Activated naive CD4-positive, alpha-beta T cell treated with anti-CD3 and anti-CD28 coated beads, Interleukin-2, amount 50 U/mL, for 16 hours (primary cell): ENCODE measurements at places on chromosomes 5 and 9.

GRCh38 chr9:19947996-19948395 lies 159.2 kb upstream of the SLC24A2 start:
- no peak for DNase-seq

DNA sequence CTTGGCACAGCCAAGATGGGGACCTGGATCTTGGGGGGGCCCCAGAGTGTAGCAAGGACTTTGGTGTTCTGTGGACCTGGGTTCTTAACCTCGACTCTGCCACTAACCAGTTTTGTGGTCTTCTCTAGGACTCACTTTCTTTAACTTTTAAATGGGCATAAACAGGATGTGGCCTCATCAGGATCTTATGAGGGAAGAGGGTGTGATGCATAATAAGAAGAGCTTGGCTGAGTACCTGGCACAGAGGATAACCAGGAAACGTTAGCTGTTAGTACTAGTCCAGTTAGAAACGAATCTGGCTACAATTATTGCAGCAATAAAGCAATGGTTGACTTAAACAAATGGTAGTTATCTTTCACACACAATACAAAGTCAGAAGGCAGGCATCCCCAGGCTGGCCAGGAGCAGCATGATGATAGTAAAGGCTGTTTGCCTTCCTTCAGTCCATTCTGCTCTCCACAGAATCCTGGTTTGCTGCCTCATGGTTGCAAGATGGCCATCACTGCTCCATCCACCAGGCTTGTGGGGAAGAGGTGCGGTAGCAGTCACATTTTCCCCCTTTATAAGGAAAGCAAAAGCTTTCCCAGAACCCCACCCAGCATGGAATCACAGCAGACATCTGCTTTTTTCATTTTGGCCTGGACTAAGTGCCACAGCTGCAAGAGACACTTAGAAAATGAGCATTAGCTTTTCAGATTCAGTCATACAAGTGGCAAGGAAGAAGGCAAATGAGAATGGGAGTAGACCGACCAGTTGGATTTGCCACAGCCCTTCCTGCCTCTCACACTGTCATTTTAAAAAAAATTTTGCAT lies 225.0 kb downstream of the AOPEP start:
- DNase-seq = no peak

GRCh38 chr9:5851445-5851844 lies 18.5 kb upstream of the ERMP1 start:
- DNase-seq = peak; percentile 37

DNA sequence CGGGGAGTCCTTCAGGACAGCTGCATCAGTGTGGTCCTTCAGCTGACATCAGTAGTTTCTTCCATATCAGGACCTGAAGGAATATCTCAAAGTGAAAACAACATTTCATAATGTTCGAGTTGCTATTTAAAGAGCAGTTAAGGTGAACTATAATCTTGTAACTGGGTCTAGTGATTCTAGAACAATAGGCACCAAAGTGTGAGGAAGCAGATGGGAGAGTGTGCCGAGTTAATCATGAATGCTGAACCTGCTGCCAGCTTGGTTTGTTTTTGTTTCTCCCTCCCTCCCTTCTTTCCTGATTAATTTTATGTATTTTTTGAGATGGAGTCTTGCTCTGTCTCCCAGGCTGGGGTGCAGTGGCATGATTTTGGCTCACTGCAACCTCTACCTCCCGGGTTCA lies 3.6 kb upstream of the PTGR1 start:
- DNase-seq = no peak

DNA sequence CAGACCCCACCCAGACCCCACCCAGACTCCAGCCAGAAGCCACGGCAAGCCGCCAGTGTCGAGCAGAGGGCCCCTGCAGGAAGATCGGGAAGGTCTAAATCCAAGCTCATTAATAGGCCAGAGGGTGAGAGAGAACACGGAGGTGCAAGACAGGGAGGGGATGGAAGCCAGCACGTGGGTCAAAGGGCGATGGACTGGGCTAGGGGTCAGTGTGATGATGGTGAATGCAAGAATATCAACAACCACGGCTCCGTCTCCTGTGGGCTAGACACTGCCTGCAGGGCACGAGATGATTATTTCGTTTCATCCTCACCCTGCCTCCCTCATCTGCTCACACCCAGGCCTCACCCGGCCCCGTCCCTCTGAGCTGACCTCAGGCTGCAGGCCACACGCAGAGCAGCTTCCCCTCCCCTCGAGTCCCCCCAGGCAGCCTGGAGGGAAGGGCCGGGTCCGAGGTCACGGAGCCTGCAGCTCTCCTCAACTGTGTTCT lies 122.0 kb downstream of the COL23A1 start:
- DNase-seq = no peak

DNA sequence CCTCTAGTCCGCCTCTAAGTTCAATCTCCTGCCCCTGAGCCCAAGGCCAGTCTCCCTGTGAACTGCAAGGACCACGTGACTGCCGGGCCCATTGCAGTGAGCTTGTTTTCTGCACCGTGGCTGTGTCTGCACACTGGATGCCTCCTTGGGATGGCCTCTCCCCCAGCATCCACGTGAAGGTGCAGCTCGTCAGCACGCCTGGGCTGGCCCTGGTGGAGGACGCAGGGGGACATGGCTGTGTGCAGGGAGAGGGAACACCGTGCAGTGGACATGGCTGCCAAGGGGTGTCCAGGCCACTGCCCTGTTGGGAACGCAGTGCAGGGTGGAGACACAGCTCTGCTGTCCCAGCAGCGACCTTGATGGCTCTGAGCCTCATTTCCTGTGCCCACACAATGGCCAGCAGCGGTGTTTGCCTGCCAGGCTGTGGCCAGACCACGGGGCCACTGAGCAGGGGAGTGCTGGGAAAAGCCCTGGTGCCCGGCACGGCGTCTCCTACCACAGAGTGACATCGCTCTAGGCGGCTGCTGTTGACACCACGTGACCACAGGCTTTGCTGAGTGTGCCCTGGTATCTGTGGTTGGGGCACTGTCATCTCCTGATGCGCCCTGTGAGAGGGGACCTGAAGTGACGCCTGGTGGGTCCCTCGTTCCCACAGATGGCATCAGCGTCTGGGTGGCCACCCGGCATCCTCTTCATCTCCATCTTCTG lies 26.9 kb upstream of the EXOC3 start:
- DNase-seq = no peak

DNA sequence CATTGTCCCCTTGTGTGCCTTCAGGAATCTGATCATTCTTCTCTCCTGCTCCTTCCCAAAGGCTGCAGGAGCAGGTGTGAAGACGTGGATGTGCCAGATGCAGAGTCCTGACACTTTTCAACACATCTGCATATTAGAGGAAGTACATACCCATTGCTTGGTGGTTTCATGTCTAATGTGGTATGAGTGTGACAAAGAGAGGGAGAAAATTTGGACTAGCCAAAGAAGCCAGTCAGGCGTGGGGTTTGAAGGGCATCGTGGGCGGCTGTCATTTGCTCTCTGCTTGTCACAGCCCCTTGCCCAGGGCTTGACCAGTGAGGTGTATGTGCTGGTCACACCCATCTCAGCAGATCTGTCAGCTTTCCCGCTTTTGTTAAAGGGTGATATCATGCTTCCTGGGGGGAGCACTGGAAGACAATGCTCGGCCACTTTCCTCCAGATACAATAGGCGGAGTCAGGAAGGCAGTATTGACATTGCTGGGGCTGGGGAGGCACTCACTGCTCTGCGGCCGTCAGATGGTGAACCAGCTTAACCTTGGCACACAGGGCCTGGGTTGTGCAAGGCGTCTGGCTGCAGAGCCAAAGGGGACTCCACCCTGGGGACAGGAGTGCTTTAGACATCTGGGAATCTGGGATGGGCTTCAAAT lies 8.6 kb downstream of the TEK start:
- DNase-seq = no peak

GRCh38 chr9:136769710-136770191 lies 5.4 kb upstream of the LCN15 start:
- peak; percentile 64 for DNase-seq

DNA sequence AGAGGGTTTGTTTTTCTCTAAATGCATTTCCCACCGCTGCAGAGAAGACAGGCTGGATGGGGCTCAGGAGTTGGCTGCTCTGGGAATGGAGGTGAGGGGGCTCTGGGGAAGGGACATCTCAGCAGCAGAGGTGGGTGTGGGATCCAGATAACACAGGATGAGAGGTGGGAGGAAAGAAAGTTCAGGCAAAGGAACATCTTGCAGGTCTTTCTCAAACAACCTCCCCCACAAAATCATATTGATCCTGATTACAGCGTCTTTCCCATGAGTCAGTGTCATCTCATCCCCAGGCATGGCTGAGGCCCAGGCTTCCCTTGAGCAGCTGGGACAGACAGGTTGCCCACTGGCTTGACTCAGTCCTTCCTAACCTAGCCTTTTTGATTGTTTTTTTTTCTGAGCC lies 11.3 kb upstream of the ACSL6 start:
- DNase-seq = peak; percentile 37

DNA sequence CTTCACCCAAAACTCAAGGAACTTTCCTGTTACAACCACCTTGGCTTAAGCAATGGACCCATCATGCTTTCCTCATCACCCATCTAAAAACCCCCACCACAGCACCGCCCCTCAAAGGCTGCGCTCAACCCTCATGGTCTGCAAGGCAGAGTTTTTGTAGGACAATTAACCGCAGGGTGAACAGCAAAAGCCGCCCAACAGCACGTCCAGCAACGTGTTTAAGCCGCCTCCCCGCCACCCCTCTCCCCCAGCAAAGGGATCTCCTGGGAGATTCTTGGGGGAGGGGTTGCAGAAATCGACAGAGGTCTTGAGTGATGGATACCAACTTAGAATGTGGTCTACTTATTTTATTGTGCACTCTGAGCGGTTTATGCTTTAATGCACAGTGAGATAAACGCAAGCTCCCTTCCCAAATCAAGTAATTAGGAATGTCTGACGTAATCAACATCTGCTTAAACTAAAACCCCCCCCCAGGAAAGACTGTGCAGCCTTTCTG lies 1.9 kb downstream of the ROR2 start:
- DNase-seq = no peak

DNA sequence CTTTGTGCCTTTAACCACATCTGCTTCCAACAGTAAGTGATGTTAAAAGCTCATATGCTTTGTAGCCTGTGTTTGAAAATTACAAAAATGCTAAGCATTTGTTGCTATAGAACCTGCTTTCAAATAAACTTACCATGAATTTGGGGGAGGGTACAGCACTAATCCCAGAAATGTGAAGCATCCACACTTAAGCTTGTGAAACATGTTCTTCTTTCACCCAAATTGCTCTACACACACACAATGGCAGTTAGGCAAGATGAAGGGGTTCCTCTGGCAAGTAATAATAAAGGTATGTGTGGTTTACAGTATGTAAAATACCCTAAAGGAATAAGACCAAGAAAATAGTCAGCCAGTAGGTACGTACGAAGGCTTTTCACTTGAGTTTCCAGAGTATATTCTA lies 165.6 kb downstream of the SMARCA2 start:
- DNase-seq = no peak

DNA sequence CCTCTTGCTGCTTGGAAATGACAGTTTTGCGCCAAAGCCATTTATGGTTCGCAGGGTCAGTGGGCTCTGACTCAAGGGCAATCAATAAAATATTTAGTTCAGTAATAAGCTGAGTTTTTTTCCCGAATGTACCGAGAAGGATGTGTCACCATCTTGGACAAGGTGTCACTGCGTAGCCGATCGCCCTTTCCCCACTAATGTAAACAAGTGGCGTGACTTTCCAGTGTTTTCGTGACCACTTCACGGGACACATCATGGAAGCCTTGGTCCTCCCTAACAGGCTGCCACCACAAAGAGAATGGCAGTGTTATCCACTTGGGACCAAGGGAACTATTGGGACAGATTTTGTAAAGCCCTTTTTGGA lies 16.4 kb downstream of the ISL1 start:
- DNase-seq = no peak

DNA sequence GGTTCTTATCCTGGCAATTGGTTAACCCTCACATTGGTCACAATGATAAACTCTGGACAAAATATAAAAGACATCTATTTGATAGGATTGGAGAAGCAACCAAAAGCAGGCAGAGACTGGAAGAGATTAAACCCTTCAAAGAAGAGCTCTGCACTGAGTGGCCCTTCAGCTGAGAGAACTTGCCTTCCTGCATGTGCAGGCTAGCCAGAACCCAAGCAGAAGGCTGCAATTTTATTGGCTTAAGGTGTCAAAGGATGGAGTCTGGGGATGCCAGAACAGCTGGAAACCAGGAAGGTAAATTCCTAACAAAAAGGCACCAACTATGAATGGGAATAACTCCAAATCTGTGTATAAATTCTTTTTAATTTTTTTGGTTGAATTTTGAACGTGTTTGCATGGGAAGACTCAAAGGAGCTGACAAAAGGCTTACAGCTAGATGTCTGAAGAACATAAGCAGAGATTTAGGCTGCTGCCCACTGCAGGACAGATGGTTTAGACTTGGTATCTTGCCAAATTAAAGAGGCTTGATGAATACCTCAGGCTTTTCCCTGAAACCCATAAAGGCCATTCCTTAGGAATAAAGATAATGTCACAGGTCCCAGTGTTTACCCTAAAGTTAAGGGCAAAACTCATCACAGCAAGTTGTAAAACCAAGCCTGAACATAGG lies 66.3 kb downstream of the NR2F1 start:
- no peak for DNase-seq

- DNase-seq = no peak
Measured at GRCh38 chr5:178282391-178282790, 49.8 kb upstream of the PHYKPL start.

GRCh38 chr5:25285136-25285535 lies 640.4 kb upstream of the CDH10 start:
- DNase-seq = no peak

- DNase-seq = peak; percentile 24
Measured at GRCh38 chr9:35481347-35481975, 8.4 kb upstream of the RUSC2 start.

GRCh38 chr9:129732100-129732499 lies 20.7 kb downstream of the PTGES start:
- DNase-seq = no peak

GRCh38 chr5:83608122-83608521 lies 112.5 kb downstream of the HAPLN1 start:
- DNase-seq = no peak

GRCh38 chr5:152838241-152838786 lies 433.2 kb upstream of the NMUR2 start:
- DNase-seq = no peak

DNA sequence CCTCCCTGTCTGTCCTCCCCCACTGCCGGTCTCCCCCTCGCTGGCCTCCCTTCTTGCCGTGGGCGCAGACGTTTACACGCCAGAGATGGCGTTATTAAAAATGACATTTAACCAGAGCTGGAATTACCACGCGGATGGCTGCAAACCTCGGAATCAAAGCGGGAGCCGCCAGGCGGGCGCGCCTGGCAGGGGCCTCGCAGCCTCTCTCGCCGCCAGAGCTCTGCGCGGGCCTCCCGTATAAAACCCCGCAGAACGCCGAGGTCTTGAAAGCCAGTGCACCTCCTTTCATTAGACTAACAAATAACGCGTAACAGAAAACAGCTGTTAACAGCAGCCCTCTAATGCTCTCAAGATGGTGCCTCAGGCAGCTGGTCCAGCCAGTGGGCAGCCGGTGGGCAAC lies 10.2 kb downstream of the PRRX2 start:
- no peak for DNase-seq

- no peak for DNase-seq
Measured at GRCh38 chr9:33813712-33814641, 3.0 kb upstream of the UBE2R2 start.
